ENCODE measurements at places on chromosomes 5 and 9.

DNA sequence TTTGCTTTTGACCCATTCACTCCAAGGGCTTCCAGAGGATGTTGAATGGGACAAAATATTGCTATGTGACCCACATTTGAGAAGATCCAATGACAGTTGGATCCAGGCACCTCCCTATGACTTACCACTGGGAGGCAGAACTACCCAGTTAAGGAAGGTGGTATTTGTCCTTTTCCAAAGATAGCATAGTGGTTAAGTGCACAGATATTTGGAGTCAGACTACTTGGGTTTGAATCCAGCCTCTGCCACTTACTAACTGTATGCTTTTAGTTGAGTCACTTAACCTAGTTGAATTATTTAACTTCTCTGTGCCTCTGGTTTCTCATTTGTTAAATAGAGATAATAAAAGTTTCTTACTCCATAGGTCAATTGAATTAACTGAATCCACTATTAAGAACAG, 74.5 kb upstream of the PALM2AKAP2 start:
- DNase-seq, result no peak

DNA sequence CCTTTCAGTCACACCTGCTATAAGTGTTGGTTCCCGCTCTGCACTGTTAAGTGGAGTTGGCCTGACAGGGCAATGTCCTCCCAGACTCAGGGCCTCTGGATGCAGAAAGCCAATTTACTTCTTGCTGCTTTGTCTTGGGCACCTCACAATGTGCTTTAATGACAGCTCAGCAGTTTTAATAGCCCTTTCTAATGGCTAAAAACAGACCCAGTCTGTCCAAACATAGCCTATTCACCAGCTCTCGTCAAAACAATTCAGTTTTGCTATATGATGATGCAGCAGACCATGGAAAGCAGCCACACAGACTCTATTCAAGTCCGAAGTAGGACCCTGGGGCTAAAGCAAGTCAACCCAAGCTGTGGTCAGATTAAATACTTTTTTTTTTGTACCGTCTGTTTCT, 529.1 kb upstream of the SEMA6A start:
- no peak for DNase-seq

GRCh38 chr5:75336615-75337336, at the start of gene HMGCR:
Gene HMGCR (plus strand): TSS chr5:75337220. CDS start chr5:75342606, 5,386 bp downstream.
- DNase-seq, result peak; percentile 99

GRCh38 chr5:172545291-172545801, 91.0 kb upstream of the SH3PXD2B start:
- DNase-seq, result no peak

DNA sequence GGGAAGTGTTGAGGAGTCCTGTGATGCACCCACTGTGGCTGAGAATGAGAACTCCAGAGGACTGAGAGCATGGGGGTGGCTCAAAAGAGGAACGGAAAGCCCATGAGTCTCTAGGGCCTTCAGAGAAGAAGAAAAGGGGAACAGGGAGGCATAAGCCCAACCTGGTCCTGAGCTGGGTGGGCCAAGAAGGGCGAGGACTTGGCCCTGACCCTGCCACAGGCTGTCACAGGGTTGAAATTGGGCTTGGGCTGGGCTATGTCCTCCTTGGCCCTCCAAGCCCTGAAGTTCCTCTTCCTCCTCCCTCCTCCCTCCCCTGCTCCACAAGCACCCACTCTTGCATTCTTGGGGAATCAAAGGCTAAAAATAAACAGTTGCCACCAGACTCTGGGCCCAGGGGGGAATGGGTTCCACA, 49.3 kb upstream of the PPARGC1B start:
- DNase-seq, result peak; percentile 73

DNA sequence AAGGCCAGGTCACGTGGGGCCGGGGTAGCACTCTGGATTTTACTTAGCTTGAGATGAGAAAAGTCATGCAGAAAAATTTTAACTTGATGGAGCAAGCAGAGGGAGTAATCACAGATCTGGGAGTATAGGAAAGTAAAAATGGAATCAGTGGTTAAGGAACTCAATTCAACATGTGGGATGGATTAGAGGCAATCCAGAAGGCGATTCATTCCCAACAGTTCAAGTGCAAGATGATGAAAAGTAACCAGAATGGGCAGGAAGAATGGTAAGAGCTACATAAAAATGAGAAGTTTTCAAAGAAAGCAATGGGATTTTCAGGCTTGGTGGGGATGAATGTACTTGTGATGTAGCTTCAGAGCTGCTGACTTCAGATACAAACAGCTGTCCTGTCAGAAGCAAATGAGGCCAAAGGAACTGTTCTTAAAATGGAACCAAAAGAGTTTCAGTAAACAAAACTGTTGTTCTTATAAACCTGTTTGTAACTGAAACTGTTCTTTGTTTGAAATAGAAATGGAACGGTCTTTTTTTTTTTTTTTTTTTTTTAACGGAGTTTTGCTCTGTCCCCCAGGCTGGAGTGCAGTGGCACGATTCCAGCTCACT, 5.6 kb upstream of the SEC24A start:
- no peak for DNase-seq

GRCh38 chr9:4297786-4298254, 2.0 kb downstream of the GLIS3 start:
- peak; percentile 84 for DNase-seq
